ENCODE measurements at places on chromosomes 3 and 15.

GRCh38 chr3:112333381-112334317 lies 693 bp downstream of the CD200 start:
- DNase-seq, result no peak

DNA sequence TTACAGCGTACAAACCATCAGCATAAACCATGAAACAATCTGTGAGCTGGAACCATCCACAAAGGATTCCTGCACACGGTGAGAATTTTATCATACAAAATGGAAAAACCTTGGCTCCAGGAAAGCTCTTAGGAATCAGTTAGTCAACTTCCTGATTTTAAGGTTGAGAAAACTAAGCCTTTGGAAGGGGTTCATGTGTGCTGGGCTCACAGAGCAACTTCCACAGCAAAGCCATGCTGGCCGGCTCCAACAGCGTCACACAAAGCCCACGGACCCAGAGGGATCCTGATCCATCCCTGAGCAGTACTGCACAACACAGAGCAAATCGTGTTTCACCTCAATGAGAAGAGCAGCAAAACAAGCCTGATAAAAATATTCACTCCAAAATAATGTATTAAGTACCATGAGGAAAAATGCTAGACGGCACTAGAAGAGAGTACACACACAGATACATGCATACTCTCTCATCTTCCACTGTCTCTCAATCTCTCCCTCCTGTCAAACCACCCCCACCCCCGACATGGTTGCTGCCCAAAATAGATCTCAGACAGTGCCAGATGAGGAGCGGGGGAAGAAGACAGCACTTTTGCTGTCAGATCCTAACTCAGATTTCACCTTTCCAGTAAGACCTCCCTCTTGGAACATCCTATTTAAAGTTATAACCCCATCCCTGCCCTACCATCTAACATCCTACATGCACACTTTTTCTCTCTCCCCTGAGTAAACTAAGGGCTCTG lies 58.6 kb downstream of the MB21D2 start:
- DNase-seq, result no peak

DNA sequence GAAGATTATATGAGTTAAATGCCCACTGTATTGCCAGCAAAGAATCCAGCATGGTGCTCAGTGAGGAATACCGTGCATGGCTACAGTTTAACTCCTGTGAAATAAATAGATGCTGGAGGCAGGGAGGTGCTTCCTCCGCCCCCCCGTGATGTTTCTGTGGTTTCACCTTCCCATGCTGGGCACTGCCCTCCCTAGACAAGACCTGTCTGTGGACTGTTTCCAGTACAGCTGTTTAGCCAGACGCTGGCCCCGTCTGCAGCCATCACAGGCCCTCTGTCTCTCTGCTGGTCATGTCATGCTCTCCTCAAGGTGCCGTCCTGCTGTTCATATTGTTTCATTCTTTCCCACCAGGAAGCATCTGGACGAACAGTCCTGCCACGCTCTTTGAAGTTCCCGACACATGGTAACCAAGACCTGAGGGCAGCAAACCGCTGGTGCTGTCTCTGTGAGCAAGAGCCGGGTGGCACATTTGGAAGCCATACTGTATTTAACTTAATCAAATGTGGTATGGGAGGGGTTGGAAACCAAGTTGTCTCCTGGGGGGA lies 31.4 kb downstream of the GOLGA8S start:
- no peak for DNase-seq

DNA sequence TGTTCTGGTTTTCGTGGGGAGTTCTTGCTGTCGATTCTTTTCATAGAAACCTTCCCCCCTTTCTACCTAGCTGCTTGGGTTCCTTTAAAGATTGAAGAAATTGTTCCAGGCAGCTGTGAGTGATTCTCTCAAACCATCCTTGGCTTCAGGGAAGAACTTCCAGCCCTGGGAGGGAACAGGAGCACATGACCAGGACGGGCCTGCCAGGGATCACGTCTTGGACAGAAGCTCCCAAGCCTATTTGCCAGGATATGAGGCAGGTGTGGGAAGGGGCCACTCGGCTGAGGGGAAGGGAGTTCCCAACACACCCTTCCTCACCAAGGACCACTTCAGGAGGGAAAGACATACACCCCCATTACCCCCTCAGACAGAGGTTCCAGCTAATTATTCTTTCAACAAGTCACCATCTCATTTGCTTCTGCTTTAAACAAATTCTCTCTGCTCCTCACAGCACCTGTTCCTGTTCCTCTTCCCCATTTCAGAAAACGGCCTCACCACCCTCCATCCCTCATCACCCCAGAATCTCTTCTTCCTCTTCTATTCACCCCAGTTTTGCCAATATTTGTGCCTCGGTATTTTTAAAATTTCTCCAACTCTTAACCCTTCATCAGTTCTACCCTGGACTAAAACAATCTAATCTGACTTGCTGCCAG lies 62.5 kb downstream of the WHAMM start:
- no peak for DNase-seq

GRCh38 chr15:60511351-60512031 lies 32.5 kb upstream of the ICE2 start:
- no peak for DNase-seq

GRCh38 chr15:70635895-70636294 lies 127.5 kb downstream of the UACA start:
- no peak for DNase-seq

- DNase-seq, result no peak
Measured at GRCh38 chr15:40623361-40623760, 29.3 kb downstream of the KNL1 start.

GRCh38 chr3:196232882-196233251 lies 16.5 kb downstream of the SLC51A start:
- no peak for DNase-seq

DNA sequence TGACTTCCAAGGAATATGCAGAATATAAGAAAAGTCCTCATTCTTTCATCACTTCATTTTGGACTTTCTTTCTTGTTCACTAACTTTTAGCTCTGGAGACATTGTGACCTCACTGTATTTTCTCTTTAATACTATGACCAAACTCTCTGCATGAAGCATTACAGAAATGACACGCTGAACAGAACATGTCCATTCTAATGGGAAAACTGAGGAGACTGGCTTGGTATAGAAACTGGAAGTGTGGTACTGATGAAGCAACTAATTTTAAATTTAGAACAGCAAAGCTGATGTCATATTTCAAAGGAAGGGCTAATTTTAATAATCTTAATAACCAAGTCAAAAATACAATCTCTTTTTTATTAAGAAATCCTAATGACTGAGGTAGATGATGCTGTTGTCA lies 4.7 kb downstream of the DPH3 start:
- DNase-seq, result no peak

- DNase-seq, result no peak
Measured at GRCh38 chr15:90035095-90035839, 34.1 kb downstream of the ZNF710 start.

DNA sequence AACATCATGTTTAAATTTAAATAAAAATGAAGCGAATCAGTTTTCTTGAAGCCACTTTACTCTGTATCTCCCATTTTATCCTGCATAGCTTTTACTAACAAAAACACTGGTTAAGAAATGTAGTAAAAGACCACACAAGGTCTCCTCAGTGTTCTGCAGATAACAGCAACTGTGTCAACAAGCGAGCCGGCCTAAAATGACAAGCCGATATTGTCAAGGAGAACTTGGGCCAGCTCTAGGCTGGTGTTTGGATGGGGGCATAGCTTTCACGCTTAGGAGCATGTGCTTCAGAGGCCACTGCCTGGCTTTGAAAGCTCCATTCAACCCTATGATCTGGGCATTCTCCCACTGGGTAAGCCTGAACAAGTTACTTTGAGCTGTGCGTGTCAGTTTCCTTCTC lies 38.1 kb downstream of the MFSD1 start:
- no peak for DNase-seq

- no peak for DNase-seq
Measured at GRCh38 chr15:89790661-89791060, 14.5 kb downstream of the MESP2 start.

GRCh38 chr3:133964547-133964946 lies 65.2 kb downstream of the SLCO2A1 start:
- no peak for DNase-seq

DNA sequence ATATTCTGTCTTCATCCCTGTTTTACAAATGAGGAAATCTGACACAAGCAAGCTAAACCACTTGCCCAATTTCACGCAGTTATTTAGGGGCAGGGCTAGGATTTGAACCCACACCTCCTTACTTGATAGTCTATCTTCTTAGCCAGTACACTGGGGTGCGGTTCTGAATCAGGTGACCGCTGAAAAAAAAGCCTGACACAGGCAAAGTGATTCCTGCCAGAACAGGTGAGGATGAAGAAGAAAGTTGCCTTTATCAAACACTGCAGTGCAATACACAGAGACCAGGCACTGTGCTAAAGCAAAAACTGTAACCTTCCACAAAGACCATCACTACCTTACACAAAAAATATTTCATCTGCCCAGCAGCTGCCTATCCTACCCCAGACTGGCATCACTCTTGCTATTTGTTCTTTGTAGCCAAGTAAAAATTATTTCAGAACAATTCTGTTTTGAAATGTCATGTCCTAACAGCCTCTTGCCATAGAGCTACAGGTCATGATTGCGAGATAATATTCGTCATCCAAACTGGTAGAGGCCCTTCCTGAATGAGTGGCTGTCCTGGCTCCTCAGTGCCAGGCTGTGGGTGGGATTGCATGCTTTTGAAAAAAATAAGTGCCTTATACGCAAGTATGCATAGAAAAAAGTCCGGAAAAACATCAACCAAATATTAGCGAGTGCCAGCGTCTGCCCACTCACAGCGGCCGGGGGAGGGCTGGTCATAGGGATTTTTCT lies 142.3 kb upstream of the TPM1 start:
- no peak for DNase-seq

GRCh38 chr3:70550723-70551319 lies 238.4 kb upstream of the MDFIC2 start:
- peak; percentile 35 for DNase-seq

DNA sequence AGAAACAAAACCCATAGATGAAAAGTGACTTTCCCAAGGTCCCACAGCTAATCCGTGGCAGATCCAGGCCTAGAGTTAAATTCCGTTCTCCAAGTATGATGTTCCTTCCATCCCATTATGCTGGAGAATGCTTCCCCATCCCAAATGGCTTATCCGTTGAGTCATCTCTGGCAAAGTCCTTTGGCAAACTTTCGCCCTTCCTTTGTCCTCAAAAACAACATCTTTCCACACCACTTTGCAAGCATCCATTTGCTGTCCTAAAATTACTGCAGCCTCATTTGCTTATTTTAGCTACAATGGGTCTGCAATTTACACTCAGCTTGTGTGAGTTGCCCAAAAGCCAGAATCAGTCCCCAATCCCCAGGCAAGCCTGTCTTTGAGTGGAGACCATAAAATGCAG lies 304.0 kb upstream of the TLE3 start:
- DNase-seq, result no peak

- no peak for DNase-seq
Measured at GRCh38 chr15:63362196-63362595, 19.4 kb downstream of the CA12 start.

DNA sequence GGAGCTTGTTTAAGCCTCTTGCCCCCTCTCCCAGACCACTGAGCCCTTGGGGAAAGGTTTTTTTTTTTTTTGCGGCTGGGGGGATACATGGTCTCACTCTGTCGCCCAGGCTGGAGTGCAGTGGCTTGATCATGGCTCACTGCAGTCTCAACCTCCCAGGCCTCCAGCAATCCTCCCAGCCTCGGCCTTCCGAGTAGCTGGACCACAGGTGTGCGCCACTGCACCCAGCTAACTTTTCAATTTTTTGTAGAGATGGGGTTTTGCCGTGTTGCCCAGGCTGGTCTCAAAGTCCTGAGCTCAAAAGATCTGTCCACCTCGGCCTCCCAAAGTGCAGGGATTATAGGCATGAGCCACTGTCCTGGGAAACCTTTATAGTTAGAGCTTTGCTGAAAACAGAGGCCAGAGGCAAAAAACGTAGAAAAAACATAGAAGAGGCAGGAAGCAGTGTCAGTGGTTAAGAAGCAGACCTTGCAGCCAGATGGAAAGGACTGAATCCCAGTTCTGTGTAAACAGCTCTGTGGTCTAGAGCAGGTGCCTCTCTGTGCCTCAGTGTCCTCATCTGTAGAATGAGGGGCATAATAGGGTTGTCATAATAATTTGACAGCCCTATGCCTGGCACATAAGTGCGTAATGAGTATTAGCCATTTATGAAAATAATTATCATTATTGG lies 33.1 kb downstream of the CMTM7 start:
- DNase-seq, result no peak

DNA sequence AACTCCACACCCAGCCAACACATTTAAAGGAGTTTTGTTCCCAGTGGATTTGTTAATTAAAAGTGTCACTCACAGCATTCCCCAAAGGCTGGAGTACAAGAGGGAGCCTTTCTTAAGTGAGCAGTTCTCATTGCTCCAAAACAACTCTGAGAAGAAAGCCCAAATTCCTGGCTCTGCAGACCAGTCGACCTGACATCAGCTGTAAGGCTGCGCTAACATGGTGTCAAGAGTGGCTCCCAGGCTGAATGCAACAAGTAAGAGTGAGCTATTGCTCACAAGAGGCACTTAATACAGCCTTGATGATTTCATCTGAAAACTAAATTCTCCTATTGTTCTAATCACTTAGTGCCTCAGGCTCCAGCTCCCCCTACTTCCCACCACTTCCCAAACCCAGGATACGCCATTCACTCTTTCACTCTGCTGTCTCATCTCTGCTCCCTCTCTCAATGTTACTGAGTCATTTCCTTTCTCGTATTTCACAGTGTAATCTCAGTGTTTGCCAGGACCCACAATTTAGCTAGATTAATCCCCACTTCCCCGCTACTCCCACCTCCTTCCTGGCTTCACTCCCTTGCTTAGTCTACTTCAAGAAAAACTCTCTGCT lies 81.8 kb downstream of the WWTR1 start:
- no peak for DNase-seq

DNA sequence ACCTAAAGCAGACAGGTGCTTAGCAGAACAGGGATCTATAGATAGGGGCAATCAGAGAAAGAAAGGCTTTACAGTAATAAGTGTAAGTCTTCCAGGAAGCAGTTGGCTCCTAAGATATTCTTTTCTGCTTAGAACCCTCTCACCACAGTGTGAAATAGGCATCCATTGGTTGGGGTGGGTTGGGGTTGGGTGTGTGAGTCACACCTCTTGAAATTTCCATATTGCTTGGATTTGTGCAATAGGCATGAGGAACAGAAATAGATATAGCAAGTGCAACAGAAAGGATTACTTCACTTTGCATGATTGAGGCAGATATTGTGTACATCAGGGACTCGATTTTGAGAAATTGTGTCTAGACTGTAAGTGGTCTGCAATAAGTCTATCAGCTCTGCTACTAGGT lies 200.1 kb upstream of the GAP43 start:
- DNase-seq, result no peak

DNA sequence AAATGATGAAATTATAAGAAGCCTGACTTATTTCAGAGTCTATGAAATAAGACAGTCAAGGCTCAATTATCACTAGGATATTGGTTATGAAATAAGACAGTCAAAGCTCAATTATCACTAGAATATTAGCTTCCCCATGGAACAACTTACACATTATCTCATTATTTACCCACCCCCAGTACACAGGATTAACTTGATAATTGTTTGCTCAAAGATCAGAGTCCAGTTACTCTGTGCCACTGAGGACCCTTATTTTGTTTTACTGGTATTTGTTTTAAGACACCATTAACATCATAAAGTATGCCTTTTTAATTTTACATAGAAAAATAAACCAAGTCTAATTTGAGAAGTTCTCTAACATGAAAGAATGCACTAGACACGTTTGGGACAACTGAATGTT lies 225.4 kb downstream of the SI start:
- no peak for DNase-seq

GRCh38 chr3:149715247-149715646 lies 37.0 kb downstream of the COMMD2 start:
- DNase-seq, result no peak
